NCI-H2107 (cell line): ENCODE measurements at places on chromosomes 1 and 21.

GRCh38 chr1:29454616-29455380 lies 218.5 kb downstream of the PTPRU start:
- DNase-seq = no peak

- no peak for DNase-seq
Observed at GRCh38 chr21:37223804-37224345, 43.3 kb downstream of the VPS26C start.

DNA sequence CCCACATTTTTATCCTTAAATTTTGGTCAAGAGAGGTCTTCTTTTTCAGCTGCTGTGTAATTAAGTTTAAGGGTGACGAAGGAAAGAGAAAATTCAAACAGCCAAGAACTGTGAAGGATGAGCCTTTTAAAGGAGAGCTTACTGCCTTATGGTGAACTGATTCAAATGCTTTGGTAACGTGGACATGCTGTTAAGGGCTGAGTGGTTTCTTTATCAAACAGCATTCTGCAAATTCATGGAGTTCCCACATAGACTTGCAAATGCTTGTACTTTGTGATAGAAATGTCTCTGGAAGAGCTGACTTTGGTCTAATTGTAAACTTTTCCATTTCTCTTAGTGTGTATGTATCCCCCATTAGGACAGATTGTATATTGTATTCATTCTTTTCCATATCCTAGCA lies 93.8 kb downstream of the CHD1L start:
- no peak for DNase-seq

GRCh38 chr1:1917995-1918900 lies 831 bp downstream of the TMEM52 start:
- DNase-seq = no peak

- no peak for DNase-seq
Observed at GRCh38 chr1:214136324-214136919, 144.5 kb upstream of the SMYD2 start.

- DNase-seq = no peak
Observed at GRCh38 chr1:11358984-11359383, 86.0 kb downstream of the UBIAD1 start.

DNA sequence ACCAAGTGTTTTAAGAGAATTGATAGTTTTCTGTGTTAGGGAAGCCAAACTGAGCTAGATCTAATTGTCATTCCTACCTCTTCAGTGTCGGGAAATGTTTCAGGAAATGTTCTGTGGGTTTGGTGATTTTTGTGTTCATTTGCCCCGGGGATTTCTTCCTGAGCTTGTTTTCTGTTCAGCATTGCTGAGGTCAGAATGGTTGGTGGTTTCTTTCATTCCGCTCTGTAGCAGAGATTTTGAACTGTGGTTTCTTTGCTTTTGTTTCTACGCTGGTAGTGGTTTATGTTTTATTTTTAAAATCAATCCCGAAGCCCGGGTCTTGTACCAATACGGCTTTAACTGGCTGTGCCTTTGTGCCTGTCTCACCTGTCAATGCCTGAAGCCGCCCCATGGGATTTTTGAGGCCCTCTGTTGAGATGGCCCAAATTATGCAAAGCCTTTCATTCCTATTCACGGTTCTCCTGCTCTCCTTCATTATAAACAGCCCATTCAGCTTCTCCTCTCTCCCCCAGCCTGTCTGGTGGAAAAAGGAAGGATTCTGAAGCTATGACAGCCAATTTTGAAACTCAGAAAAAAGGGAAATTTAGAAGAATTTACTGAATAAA lies 417.2 kb upstream of the KAZN start:
- DNase-seq = peak; percentile 71

- DNase-seq = no peak
Observed at GRCh38 chr1:208000504-208000903, 89.6 kb upstream of the CD34 start.

GRCh38 chr1:61269602-61270001 lies 187.2 kb downstream of the NFIA start:
- no peak for DNase-seq

- no peak for DNase-seq
Observed at GRCh38 chr21:34335316-34335715, 28.5 kb upstream of the KCNE2 start.

GRCh38 chr1:152398812-152399698 lies 15.0 kb downstream of the CRNN start:
- DNase-seq = no peak

DNA sequence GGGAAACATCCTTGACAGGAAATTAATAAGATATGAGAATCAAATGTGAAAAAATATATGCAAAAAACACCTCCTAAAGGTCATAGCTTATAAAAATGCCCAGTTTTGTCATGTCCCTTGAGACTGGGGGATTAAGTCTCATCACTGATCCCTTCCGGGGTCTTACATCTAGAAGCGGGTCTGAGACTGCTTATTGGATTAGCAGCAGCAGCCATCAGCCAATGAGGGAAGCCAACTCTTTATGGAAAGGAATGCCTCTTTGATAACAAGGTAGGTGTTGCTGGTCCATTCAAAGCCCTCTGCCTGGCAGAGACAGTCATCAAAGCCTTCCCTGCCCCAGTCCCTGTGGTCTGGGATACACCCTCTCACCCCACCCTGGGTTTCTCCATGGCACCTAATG lies 3.9 kb upstream of the CACNA1S start:
- no peak for DNase-seq

DNA sequence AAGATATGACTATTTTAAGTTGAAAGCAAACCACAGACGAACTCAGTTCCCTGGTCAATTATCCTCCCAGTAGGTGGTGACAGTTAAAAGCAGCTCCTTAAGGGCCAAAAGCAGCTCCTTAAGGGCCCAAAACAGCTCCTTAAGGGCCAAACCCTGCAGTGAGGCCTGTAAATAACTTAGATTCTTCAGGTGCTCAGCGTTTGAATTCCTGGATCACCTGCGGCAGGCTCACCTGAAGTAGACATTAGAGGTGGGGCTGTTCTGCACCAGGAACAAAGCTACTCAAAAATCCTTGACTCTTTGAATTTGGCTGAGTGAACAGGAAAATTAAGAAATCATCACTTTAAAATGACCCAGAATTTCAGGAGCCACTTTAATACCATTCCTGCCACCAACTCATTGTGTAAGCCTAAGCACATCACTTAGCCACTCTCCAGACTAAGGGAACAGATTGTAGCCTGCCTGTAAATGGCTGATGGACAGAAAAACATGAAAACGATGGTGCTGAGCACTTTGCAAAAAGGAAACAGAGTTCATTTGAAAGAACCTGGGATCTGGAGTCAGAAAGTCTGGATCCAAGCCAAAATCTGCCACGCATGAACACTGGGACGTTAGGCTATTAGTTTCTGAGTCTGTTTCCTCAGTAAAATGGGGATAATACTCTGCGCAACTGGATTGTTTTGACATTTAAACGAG lies 126.9 kb downstream of the LRIG2 start:
- peak; percentile 11 for DNase-seq

- no peak for DNase-seq
Observed at GRCh38 chr1:222040121-222040805, 298.4 kb upstream of the DUSP10 start.

GRCh38 chr1:100351095-100351887 lies 1.0 kb upstream of the CDC14A start:
- DNase-seq = peak; percentile 77

DNA sequence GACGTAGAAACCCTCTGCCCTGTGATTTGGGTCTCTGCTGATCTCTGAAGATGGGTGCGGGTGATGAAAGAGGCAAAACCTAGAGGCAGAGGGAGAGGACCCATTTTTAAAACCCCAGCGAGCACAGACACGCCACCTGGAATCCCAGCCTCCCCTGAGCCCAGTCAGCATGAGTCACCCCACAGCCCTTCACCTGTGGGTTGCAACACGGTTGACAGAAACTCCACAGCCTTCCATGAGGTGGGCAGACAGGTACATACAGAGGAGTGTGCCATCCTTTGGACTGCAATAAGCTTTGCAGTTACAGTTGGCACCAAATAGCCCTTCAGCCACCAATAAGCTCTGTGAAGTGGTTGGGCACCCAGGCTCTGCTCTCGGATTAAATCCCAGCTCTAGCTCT lies 2.1 kb upstream of the GRHL3 start:
- DNase-seq = no peak

- DNase-seq = no peak
Observed at GRCh38 chr1:55987491-55988249, 591.7 kb downstream of the PLPP3 start.

- DNase-seq = no peak
Observed at GRCh38 chr1:19975423-19976193, 3.8 kb downstream of the PLA2G2A start.

DNA sequence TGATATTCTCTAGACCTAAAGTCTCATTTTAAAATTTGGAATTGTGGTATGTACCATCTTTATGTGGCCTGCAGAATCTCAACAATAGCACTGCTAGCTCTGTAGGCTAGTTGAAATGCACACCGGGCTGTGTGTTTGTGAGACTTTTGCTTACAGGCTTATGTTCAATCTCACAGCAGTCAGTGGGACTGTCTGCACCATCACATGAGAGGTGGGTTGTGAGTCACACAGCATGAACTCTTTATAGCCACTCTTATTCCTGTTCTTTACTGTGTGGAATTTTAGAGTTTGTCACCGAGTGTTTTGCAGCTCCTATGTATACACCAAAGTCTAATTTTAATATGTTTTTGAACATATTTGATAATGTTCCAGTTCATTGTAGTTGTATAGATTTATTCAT lies 74.6 kb downstream of the RASAL2 start:
- DNase-seq = no peak

- no peak for DNase-seq
Observed at GRCh38 chr21:26448751-26449150, 124.3 kb downstream of the CYYR1 start.

- no peak for DNase-seq
Observed at GRCh38 chr1:110606657-110607535, 738 bp upstream of the KCNA2 start.

DNA sequence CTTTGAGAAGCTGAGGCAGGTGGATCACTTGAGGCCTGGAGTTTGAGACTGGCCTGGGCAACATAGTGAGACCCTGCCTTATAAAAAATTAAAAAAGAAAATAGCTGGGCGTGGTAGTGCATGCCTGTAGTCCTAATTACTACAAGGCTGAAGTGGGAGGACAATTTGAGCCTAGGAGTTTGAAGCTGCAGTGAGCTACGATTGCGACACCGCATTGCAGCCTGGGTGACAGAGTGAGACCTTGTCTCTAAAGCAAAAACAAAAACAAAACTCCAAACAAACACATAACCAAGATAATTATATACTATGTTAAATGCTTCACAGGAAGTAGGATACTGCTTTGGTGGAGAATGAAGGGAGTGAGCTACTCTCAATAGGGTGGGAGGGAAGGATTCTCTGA lies 5.4 kb upstream of the PAFAH2 start:
- no peak for DNase-seq

DNA sequence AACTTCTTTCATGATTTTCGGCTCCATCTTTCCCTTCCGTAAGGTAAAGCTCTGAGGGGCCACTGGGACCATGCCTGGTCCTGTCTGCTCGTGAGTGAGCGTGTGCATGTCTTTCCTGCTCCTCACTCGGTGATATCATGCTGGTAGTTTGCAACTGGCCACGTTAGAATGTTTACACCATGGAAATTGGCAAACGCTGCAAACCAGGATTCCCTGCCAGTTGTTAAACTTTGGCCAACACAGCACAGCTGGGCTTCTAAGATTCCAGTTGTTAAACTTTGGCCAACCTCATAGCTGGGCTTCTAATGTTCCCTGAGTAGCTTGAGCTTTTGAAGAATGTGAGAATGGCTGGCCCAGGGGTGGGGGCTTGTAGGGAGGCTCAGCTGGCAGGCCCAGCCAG lies 68.0 kb upstream of the ACTL8 start:
- no peak for DNase-seq

DNA sequence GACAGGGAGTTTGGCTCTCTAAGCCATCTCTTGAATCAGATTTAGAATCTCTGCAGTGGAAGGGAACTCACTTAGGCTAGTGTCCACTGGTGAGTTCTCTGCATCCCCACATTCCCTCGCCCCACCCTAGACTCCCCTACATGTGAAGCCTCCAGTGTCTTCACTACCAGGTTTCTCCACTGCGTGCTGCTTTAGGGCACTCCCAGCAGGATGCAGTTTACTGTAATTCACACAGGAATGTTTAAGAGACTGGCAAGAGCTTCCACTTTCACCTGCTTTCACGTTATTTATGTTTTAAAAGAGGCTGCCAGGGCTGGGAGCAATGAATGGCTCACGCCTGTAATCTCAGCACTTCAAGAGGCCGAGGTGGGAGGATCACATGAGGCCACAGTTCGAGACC lies 60.2 kb downstream of the KAZN start:
- no peak for DNase-seq

DNA sequence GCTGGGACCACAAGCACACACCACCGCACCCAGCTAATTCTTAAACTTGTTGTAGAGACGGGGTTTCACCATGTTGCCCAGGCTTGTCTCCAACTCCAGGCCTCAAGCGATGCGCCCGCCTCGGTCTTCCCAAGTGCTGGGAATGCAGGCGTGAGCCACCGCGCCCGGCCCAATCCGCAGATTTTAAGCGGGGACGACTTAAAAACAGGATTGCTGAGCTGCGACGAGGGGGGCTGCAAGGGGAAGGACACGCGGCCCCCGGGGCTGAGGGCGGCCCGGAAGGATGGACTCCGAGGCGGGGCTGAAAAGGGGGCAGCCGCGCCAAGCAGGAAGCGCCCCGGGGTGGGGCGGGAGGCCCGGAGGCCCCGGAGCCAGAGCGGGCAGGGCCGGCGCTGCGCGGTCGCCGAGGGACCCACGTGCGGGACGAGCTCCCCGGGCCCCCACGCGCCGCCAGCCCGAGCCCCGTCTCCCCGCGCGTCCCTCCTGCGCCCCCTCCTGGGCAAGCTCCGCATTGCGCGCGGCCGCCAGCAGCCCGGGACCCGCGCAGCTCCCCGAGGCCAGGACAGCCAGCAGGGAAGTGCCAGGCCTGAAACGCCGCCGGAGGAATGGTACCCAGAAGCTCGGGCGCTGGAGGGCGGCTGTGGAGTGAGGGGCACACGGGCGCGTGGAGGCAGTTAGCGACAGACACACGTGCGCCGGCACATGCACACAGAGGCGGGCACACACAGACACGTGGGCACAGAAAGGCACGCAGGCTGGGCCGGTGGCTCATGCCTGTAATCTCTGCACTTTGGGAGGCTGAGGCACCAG lies 5.5 kb upstream of the PRKCZ start:
- DNase-seq = no peak

GRCh38 chr1:37310064-37310463 lies 164.3 kb upstream of the ZC3H12A start:
- DNase-seq = no peak

DNA sequence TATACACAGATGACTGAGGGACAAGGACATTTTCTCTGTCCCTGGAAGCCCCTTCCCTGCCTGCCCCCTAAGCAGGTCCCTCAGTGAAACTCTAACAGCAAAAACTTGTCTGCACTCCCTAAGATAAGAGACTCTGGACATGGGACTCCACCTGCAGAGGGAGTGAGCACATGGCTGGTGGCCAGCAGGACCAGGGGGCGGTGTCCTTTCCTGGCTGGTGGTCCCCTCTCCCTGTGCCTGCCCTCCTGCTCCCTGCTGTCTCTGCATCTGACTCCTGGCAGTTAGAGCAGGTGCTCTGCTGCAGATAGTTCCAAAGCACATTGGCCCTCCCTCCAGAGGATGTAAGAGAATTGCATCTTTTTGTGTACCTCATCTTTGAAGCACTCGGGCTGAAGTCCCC lies 215.5 kb downstream of the GRIK3 start:
- DNase-seq = no peak
